ENCODE measurements at places on chromosomes 1 and 21.

DNA sequence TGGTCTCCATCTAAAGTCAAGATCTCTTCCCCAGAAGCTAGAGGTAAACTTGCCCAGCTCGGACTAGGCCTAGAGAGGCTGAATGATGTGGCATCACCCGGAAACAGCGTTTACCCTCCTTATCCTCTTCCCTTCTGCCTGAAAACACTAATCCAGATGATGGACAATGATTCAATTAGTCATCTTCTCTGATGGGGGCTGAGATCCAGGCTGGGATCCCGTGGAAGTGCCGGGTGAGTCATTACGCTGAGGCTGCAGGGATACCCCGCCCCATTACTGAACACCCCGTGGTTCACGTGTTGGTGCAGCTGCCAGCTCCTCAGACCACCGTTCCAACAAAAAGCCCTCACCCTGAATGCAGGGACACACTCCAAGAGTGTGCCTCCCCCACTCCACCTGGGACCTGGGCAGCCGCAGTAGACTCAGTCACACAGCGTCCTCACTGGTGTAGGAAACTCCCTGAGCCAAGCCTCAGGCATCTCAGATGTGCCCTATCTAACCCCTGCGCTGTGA, 2.0 kb downstream of the S100A6 start:
- DNase-seq, result no peak

- no peak for DNase-seq
These were observed 21.0 kb upstream of the RAP1A start for GRCh38 chr1:111598544-111598943.

- no peak for DNase-seq
These were observed 54.2 kb downstream of the ITSN1 start for GRCh38 chr21:33696465-33696864.

- no peak for DNase-seq
These were observed 14.4 kb downstream of the ARMH1 start for GRCh38 chr1:44688760-44689446.

GRCh38 chr21:41774467-41775148, 7.8 kb upstream of the RIPK4 start:
- DNase-seq, result peak; percentile 18

DNA sequence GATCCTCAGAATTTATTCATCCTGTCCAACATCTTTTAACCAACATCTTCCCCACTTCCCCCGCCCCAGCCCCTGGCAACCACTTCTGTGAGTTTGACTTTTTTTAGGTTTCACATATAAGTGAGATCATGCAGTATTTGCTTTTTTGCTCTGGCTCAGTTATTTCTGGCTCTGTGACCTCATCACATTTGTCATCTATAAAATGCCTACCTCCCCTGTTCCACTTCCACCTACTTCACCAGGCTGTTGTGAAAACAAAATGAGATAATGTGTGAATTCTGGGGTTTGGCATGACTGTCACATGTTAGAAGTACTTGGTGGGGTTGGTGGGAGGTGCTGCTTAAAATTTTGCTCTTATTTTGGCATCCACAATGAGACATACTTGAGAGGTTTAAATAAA, 18.4 kb downstream of the HHAT start:
- DNase-seq, result no peak

GRCh38 chr1:240806200-240806745, 194.3 kb upstream of the GREM2 start:
- DNase-seq, result no peak

DNA sequence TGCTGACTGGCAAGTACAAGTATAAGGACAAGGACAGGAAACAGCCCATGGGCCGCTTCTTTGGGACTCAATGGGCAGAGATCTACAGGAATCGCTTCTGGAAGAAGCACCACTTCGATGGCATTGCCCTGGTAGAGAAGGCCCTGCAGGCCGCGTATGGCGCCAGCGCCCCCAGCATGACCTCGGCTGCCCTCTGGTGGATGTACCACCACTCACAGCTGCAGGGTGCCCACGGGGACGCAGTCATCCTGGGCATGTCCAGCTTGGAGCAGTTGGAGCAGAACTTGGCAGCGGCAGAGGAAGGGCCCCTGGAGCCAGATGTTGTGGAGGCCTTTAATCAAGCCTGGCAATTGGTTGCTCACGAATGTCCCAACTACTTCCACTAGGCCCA, 32.0 kb downstream of the SLC16A1 start:
- no peak for DNase-seq

GRCh38 chr21:14533499-14534428, 12.4 kb downstream of the SAMSN1 start:
- DNase-seq, result no peak

DNA sequence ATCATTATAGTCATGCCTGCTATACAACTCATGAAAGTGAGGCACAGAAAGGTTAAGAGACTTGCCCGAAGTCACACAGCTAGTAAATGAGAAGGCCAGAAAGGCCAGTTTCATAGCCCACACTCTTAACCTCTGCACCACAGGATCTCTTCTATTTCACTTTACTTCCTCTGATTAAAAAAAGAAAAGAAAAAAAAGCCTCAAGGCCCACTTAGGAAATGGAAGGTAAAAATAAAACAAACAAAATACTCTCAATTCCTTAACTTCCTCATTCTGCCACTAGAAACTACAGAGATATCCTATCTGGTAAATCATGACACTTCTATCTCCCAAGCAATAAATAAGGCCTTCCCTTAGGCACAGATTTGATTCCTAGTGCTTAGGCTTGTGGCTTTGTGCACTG, 7.6 kb upstream of the ENAH start:
- DNase-seq, result no peak

GRCh38 chr1:228392111-228392936, 14.3 kb downstream of the TRIM11 start:
- no peak for DNase-seq

- DNase-seq, result no peak
These were observed 70.7 kb downstream of the PGM1 start for GRCh38 chr1:63663873-63664272.

DNA sequence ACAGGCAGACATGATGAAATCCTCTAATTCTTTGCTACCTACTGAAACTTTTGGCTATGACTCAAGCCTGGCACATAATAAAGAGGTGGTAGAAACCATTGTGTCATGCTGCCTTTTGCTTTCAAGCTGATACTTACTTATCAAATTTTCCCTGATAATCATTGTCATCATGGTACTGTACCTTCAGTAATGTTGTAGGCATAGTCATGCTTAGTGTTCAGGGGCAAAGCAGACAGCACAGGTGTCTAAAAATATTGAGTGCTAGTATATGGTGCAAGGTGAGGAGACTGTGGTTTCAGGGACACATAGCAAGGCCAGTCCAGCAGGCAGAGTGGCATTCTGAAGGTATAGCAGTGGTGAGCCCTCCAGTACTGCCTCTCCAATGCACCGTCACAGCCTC, 226.9 kb upstream of the DEPDC1 start:
- no peak for DNase-seq

GRCh38 chr1:187871177-187871845, 1042.6 kb downstream of the PLA2G4A start:
- DNase-seq, result peak; percentile 45

DNA sequence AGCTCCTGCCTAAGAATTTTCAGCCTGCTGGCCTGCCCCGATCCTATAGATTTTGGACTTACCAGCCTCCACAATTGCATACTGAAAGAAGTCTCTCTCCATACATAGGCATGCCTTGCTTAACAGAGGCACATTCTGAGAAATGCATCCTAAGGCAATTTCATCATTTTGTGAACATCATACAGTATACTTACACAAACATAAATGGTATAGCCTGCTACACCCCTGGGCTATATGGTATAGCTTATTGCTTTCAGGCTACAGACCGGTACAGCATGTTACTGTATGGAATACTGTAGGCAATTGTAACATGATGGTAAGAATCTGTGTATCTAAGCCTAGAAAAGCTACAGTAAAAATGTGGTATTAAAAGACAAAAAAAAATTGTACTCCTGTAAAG, 174.7 kb downstream of the NRIP1 start:
- DNase-seq, result no peak

- peak; percentile 25 for DNase-seq
These were observed 62.8 kb downstream of the EDEM3 start for GRCh38 chr1:184691719-184692324.
